ENCODE measurements at places on chromosomes 3 and 15.

DNA sequence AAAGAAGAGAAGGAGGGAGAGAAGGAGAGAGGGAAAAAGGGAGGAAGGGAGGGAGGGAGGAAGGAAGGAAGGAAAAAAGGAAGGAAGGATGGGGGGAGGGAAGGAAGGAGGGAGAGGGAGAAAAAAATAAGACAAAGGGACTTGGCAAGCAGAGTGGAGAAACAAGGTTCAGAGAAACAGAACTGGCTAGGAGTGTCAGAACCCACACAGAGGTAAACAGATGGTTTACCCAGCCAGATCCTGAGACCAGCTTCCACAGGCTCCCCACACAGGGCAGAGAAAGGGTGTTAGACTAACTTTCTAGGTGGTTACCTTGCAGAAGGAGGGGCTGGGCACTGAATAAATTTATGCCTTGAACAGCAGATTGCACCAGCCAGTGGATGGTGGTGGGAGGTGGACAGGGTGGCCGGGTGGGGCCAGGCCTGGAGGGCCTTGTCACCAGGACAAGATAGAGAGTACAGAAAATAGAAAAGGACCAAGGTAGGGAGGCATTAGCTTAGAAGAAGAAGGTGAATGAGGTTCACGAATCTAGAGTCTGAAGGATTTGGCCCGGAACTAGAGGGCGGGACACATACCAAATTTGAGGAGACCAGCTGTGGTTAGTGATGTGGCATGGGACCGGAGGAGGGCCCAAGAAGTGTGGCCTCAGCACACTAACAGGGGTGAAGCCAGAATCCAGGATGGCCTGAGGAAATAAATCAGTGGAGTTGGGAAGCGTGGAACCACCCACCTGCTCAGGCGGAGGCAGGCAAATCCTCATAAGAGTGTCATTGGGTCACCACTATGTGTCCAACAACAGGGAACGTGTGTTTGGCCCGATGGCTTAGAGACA is 1.2 kb upstream of the TM4SF1 start:
- DNase-seq: no peak

GRCh38 chr3:12982619-12983101 is 90.6 kb downstream of the IQSEC1 start:
- DNase-seq: no peak

GRCh38 chr3:141231952-141232823 is 563 bp downstream of the PXYLP1 start:
- no peak for DNase-seq

GRCh38 chr3:14375192-14375591 is 27.2 kb upstream of the SLC6A6 start:
- no peak for DNase-seq

DNA sequence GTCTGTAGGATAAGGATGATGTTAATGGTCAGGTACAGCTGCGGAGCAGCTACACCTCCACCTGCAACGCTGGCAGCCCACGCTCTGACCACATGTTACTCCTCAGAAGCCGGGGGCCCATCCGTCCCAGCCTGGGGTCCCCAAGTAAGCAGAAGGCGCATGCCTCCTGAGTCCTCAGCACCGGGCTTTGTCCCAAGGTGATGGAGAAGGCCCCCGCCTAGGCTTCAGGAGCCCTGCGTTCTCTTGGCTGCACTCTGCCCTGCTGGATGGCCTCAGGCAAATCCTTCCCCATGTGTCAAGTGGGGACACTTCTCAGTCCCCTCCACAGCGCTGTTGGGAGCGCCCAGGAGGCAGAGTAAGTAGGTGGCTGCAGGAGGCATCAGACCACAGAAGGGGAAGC is 14.4 kb downstream of the STRA6 start:
- DNase-seq: no peak

- no peak for DNase-seq
These were observed 271.9 kb upstream of the GADL1 start for GRCh38 chr3:31166249-31166885.
